ENCODE measurements at places on chromosomes 16 and 17.

- no peak for DNase-seq
These were observed 9.7 kb downstream of the CDH13 start for GRCh38 chr16:82636485-82636884.

GRCh38 chr17:40457369-40457768, 14.1 kb downstream of the IGFBP4 start:
- no peak for DNase-seq

- DNase-seq: no peak
These were observed 15.2 kb downstream of the HOXB4 start for GRCh38 chr17:48562934-48563333.

DNA sequence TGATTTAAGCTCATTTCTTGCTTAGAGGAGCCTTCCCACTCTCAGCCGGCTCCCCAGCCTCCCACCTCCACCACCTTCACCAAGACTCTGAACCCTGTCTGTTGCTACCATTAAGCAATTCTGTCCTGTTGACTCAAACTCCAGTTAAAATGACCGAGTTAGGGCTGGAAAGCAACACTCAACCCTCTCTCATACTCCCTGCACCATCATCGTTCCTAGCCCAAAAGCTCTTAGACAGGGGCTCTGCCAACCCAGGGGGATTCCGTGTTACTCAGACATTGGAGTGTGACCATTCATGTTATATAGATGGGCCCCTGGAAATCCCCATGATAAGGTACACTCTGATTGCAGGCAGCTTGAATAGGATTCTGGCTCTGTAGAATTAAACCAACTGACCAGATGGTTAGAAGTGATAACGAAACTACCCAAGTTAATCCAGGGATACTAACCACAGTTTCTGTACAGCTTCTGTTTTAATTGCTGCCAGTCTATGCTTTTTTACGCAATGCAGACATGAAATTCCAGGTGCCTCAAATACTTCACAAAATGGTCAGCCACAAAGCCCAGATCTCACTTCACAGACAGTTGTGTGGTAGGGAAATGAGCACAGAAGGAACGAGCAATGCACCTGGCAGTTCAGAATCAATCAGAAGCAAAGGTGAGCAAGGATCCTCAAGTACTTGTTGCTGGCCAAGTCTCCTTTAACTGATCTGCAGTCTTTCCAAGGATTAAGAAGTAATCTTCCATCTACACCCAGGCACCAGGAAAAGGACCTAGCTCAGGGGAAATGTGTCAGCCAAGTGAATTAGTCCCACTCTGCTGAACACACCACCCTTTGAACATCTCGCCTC, 2.1 kb downstream of the SSTR2 start:
- DNase-seq: no peak

DNA sequence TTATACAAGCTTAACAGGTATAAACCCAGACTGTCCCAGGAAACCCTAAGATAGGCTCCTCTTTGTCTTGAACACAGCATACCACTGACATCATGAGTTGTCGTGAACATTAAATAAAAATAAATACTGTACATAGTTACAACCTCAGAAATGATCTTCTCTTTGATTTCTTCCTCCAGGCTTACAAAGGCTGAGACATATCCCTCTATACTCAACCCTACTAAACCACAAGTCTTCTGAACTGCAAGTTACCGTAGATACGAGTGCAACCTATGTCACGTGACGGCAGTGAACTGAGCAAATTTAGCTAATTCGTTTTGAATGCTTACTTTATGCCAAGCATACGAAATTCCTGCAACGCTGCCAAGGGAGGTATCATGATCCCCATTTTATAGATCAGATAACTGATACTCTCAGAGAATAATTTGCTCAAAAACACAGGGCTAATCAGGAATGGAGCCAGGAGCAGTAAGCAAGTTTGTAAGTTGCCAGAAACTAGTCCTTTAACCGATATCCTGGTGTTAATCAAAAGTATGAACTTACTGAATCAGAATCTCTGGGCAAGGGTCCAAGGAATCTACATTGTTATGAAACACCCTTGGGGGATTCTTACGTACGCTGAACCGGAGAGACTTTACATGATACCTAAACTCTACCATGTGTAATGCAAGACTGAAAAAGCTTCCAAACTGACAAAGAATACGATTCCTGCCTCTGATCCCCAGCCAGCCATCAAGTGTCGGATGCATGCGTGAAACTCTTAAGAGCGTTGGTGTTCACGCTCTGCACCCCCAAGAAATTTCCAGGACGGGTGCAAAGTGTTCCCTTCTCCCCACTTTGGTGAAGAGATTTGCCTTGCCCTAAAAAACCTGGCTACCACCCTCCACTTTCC, 106.2 kb downstream of the XYLT1 start:
- DNase-seq: no peak

DNA sequence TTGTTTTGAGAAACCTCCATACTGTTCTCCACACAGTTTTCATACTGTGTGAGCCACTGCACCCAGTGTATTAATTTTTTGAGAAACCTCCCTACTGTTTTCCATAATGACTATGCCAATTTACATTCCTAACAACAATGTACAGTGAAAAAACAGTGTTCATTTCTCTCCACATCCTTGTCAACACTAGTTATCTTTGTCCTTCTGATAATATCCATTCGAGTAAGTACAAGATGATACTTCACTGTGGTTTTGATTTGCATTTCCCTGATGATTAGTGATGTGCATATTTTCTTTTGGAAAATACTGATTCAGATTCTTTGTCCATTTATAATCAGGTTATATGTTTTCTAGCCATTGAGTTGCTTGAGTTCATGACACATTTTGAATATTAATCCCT, 462.0 kb downstream of the CDH11 start:
- no peak for DNase-seq

GRCh38 chr16:22016927-22017326, 9.0 kb downstream of the MOSMO start:
- no peak for DNase-seq

- peak; percentile 60 for DNase-seq
These were observed 1.3 kb upstream of the HIC1 start for GRCh38 chr17:2053380-2054261.

DNA sequence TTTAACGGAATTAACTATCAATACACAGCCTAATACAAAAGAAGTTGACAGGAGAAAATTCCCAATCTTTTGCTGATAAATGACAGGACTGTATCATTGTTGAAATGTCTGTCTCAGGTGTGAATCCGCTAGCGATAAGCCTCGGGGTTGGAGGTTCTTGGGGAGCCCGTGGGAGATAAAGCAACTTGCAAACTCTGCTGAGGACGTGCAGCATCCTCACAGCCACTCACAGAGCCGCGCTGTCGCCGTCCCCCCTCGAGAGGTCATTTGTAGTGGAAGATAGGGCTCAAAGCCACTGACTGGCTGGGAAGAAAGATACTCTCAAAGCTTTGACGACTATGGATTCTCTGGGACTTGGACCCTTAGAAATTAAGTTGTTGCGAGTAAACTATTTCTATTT, 17.0 kb downstream of the MAP1LC3B start:
- DNase-seq: no peak

DNA sequence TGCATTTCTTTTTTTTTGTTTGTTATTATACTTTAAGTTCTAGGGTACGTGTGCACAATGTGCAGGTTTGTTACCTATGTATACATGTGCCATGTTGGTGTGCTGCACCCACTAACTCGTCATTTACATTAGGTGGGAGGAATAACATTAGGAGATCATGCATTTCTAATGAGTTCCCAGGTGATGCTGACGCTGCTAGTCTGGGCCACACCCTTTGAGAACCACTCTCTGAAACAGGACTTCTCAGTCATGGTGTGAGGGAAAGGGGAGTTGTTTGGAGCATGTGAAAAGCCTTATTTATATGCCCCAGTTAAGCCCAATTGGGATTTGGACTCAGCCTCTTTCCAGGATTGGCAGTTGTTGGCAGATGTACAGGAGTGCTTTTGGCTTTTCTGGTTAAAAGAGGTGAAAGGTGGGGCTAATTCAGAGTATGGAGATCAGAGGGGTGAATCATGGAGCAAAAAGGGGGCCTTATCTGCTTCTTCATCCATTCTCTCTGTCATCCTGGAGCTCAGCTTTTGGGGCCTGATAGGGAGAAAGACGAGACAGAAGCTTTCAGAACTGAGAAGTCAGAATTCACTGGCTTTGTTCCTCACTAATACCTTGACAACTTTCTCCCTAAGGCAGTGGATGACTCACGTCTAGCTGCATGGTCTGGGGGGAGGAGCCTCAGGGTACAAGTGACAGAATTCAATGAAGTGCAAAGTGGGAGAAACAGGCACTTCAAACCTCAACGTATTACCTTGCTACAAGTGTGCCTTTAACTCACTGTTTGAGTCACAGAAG, 180.0 kb upstream of the CACNG3 start:
- no peak for DNase-seq

DNA sequence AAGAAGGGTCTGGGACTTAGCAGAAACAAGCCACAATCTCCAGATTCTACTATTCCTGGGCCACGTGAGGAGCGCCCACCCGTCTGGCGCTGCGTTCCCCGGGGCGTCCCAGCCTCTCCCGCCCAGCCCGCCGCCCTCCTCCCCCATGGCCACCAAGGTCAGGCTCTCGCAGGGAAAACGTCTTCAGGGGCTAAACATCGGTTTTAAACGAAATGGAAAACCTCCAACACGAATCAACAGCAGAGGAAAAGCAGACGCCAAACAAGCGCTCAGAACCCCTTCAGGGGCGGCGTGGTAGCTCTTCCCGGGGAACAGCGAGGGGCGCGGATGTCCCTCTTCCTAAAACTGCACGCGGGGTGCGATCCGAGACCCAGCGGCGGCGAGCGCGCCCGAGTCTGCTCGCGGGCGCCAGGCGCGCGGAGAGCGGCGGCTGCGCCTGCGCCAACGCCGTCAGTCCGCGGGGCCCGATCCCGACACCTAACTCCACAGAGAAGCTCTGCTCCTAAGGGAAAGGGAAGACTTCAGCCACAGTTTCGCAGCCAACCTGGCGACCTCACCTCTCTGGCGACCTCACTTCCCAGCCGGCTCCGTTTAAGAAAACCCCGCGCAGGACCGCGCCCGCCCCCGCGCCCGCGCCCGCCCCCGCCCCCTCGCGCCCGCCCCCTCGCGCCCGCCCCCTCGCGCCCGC, 505 bp upstream of the COG1 start:
- peak; percentile 61 for DNase-seq
